Right kidney (tissue), 9 donors: ENCODE measurements at places on chromosomes 3 and 15.
A peak's percentile ranks its signal among the peaks of the same experiment; 100 is the strongest.

DNA sequence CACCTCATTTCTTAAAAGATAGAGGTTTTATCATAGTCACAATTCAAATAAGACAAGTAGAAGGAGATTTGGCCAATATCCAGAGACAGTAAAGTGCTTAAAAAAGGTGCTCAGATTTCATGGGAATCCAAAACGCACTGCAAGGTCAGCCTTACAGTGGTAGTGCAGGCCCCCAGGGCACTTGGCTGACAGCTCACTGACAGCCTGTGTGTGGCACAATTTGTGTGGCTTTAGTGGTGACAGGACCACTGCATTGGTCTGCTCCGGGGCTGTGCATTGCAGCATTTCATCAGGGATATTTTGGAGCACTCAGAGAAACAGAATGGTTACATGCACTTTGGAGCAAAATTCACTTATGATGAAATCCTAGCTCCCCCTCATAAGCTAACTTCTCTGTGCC, 544.3 kb downstream of the NTRK3 start:
- no peak for DNase-seq

DNA sequence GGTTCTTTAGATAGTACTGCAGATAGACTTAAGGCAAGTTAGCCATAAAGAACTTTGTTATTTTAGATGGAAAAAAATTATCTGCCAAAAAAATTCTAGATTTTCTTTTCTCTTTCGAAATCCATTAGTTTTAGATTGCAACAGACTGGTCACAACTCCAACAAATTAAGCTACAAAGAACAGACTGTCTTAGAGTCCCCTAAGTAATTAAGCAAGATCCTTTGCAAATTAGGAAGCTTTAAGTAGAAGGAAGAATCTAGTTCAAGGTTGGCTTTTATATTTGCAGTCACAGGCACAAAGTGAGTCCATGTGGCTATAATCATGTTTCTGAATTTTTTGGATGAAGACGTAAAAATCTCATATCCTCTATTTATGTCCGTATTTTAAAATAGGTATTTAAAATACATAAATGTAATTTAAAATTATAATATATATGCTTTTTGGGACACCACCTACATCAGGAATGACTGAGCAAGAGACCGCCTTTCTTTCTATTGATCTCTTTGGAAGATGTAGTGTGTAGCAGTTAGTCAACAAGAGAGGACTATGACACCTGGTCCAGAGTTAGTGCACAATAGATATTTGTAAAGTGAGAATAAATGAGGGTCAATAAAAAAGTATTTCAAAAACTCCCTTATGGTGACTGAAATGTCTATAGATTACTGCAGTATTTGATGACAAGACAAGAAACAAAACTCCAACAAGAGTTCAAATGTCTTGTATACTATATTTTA, 34.4 kb downstream of the TMEM45A start:
- no peak for DNase-seq

DNA sequence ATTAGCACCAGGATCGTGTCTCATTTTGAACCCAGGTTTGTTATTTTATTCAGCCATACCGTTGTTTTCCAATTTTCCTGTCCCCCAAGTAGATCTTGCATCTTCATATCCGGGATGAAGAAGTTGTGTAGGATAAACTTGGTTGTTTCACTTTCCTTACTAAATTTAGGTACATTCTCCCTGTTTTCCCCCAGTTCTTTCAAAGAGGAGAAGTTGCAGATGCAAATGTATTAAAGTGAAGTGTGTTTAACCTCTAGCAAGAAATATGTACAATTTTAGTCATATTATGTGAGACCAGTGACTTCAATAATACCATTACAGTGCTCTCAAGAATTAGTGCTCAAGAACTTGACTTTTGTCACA, 1.3 kb downstream of the ATXN7 start:
- no peak for DNase-seq

DNA sequence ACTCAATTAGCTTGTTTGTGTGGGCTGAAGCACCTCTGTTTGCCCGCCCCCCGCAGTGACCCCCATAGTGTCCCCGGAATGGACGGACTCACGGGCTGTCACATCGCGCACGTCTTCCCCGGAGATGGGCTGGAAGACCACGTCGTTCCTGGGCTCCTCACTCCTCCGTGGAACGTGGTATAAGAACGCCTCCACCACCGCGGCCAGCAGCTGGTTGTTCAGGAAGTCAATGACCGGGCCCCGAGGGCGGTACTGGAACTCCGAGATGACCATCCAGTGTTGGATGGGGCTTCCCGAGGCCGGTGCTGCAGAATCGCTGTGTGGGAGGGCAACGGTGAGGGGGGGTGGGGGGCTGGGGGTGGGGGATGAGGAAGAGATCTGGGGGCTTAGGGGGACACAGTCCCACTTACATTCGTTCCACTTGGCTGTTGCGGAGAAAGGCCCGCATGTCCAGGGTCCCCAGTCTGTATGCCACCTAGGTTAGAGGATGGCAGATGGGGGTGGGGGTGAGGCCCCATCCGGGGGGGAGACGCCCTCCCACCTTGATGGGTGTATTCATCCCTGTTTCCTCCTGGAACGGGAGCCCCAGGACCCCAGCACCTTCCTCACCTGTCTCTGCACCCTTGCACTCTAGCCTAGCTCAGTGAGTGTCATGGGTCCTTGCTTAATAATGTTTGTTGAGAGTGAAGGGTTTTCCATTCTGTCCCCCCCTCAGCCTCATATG, 30.2 kb downstream of the MUC20 start:
- no peak for DNase-seq

DNA sequence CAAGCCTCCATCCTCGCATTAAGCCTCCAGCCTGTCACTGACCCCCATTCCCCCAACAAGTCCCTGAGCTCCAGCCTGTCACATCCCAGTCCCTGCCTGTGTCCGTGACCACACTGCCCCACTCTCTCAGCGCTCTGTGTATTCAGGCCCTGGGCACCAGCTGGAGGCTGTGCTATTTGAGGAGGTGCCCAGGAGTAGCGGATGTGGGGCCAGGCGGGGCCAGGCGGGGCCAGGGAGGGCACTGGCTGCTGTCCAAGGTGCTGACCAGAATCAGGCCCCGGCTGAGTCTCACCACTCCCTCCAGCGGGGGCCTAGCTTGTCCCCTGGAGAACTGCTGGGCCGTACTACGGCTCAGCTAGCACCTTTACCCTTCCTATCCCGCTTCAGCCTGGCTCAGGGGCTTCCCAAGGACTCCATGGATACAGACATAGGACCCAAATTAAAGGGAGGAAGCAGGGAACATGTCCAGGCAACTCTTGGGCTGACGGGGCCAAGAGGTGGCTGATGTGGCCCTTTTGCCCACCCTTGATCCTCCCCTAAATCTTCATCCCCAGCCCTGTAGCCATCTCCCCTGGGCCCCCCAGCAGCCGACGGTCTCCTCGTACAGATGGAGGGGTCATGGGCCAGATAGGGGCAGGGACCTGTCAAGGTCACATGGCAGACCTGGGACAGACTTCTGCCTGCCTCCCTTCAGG, 1.1 kb downstream of the HHATL start:
- peak; percentile 56 for DNase-seq

DNA sequence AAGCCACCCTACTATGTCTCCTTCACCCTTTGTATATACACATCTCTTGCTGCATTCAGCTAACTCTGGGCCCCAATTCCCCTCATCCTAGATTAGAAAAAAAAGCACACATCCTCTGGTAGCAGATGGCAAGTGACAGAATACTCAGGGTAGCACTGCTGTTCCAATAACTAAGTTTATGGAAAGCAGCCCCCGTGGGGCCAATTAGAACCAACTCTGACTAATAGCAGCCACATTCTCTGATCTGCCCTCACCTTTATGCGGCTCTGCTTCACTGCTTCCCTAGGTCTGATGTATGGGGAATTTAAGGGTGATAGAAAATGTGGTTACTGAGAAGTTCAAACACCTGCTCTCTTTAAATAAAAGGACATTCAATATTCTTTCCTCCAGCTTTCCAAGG, 74.9 kb upstream of the SETMAR start:
- DNase-seq, result no peak

DNA sequence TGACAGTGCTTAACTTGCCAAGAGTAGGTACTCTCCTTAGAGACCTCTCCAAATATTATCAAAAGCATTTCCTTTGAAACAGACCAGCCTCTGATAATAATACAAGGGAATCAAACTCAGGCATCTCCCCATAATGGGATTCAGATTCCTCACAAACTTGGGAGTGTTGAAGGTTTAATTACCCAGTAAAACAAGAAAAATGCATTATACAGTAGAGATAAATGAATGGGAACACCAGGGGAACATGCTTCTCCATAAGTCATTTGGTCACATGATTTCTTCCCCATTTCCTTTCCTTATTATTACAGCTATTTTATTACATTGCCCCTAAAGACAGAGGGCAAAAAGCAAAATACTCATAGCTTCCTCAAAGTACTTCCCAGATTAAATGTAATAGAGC, 325.0 kb upstream of the CDIN1 start:
- no peak for DNase-seq

DNA sequence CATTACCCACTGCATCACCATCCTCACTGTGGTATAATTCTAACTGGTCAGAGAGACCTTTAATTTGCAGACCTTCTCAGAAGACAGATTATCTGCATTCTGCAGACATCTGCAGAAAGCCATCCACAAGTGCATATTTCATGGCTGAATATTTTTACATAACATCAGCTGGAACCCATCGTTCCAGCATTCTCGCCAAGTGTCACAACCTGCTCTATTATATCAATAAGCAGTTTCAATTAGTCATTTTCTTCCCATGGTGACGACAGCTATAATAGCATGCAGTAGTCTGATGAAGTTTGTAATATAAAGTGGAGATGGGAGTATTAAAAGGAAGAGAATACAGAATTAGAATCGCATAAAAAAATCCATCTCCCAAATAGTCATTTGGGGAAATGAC, 334.7 kb downstream of the FHIT start:
- no peak for DNase-seq

DNA sequence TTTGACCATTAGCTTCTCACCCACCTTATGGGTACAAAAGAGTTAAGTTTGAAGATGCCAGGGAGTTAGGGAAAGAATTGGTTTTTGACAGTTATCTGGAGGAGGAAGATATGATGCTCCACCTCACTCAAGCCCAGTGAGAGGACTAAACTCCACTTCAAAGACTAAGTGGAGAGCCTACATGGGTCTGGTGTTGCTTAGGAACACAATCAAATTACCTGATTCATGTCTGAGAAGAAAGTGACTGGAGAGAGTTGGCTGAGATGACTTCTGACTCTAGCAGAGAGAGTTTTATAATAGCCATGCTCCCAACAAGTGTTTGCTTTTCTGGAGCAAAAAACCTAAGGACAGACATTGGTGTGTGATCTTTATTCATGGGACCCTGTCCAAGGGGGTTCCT, 43.3 kb downstream of the SUCNR1 start:
- DNase-seq, result no peak

GRCh38 chr3:189144645-189145044, 27.1 kb upstream of the TPRG1 start:
- DNase-seq, result no peak

GRCh38 chr3:134652409-134652831, 1.6 kb upstream of the KY start:
- no peak for DNase-seq

- DNase-seq, result no peak
Observed at GRCh38 chr3:121730940-121731687, 18.4 kb downstream of the GOLGB1 start.

DNA sequence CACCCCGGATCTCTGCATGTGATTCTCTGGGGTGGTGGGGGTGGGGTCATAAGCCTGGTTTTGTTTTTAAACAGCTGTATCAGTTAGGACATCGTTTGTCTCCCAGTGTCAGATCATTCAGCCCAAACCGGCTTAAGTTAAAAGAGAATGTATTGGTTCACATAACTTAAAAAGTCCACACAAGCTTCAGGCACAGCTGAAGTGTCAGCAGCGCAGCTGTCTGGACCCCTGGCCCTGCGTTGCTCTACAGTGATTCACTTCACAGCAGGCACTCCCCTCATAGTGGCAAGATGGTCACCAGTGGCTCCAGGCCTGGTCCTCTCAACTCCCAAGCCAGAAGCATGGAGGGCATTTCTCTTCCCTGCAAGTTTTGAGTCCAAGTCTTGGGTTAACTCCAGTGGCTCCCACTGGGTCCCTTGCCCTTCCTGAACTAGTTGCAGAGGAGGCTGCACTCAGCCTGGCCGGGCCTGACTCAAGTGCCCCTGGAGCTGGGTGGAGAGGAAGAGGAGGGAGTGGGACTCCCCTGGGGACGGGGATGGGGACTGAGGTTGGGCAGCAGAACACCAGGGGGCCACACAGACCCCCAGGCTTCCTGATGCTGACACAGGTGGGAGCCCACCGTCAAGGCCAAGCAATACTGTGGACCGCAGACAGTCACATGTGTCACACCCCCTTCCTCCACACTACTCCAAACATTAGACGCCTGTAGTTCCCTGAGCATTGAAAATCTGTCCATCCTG, 28.9 kb upstream of the GP9 start:
- no peak for DNase-seq

DNA sequence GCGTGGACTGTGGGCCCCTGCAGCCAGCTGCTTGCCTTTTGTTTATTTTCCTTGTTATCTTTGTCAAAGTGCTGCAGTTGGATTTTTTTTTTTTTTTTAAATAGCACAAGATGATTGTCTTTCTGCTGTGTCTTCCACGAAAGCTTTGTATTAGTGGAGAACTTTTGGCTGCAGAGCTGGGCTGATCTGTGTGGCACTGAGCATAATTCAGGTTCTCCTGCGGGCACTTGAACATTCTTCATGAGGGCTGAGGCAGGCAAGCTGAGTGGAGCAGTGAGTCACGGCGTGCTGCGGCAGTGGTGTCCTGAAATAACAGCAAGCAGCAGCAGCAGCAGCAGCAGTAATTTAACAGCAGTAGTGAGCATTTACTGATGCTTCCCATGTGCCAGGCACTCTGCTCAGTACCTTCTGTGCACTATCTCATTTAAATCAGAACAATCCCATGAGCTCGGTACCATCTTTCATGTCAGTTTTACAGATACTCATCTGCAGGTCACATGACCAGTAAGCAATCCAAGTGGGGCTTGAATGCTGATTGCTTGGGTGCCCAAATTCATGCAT, 45.8 kb downstream of the MITF start:
- DNase-seq, result no peak

GRCh38 chr3:120092474-120092873, 1.8 kb downstream of the GSK3B start:
- DNase-seq, result no peak

GRCh38 chr15:39641191-39641889, 60.5 kb downstream of the THBS1 start:
- DNase-seq, result no peak

DNA sequence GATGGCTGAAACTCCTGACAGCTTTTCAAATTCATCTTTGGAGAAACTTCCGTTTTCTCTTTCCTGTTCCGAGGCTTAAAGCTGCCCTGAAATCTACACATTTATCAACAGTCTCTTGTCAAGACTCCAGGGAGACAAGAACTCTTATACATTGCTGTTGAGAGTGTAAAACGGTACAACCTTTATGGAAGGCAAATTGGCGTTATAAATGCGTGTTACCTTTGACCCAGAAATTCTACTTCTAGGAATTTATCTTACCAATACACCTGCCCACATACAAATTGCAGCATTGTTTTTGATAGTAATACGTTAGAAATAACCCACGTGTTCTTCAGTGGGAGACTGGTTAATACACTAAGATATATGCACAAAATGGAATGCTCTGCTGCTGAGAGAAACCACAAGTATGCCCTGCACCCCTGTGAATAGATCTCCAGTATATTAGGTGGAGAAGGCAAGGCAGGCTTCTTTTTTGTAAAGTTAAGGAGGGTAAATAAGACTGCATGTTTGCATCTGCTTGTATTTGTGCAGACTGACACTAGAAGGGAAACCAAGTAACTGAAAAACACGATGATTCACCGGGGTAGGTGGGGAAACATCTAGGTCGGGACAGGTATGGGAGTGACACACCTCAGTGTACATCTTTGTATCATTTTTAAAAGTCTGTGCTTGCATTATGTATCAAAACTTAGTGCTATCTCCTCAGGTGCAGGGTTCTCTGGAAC, 97.5 kb downstream of the IGF1R start:
- no peak for DNase-seq

- no peak for DNase-seq
Observed at GRCh38 chr15:98272625-98273024, 312.1 kb downstream of the ARRDC4 start.
